ENCODE measurements at places on chromosomes 4 and X.

DNA sequence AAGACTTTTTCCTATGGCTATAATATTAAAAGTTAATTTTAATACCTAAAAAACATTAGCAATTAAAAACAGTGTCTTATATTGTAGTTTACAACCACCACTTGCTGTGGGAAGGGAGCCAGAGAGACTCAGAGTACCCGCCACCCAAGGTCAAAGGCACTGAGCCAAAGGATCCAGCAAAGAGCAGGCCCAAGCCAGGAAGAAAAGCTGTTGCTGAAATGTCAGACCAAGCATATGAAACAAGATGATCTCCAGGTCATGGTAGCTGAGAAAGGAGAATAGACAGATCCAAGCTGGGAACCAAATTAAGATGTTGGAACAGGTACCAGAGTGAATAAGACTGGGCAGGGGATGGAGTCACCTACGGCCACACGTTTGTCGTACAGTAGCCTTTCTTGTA is 18.8 kb upstream of the ATOH1 start:
- DNase-seq = no peak

GRCh38 chrX:39613997-39614679 is 483.6 kb downstream of the BCOR start:
- DNase-seq = no peak

- DNase-seq = no peak
Observed at GRCh38 chrX:114047558-114047957, 536.3 kb upstream of the HTR2C start.

- DNase-seq = no peak
Observed at GRCh38 chr4:172680691-172681090, 487.9 kb upstream of the GALNT7 start.

GRCh38 chr4:74045247-74045646 is 6.8 kb upstream of the CXCL3 start:
- no peak for DNase-seq

- DNase-seq = no peak
Observed at GRCh38 chrX:97400492-97400891, 516.8 kb downstream of the RPA4 start.

DNA sequence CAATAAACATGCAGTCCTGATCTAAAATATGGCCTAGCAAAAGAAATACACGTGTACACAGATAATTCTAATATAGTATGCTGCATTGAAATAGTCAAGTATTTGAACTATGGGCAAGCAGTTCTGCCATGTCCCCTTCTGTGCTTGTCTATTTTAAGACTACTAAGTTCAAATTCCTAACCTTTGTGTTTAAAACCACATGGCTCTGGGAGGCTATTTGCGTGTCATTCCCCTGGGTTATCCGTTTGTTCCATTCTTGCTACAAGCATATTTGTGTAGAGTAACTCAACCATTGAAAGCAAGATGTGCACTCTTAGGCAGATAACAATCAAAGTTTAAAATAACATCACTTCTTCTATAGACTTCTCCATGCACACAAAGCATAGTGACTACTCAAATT is 25.4 kb upstream of the TBC1D1 start:
- DNase-seq = no peak

DNA sequence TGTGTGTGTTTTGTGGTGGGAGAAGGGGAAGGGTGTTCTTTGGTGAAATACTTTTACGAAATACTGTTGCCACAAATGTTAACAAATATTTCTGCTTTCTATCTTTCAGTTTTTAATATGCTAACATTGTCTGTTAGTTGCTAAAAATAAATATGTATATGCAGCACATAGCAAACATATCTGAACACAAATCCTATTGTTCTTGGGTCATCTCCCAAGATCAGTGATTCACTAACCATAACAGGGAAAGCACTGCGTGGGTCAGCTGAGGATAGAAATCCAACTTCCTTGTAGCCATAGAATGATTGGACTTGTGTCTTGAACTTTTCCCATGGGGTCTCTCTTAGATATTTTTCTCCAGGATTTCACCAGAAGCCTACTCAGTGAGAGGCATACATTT is 250.3 kb upstream of the FAM47A start:
- DNase-seq = no peak

GRCh38 chrX:122046226-122046625 is 998.8 kb downstream of the GLUD2 start:
- no peak for DNase-seq

- DNase-seq = no peak
Observed at GRCh38 chr4:89599026-89599425, 237.9 kb downstream of the SNCA start.

DNA sequence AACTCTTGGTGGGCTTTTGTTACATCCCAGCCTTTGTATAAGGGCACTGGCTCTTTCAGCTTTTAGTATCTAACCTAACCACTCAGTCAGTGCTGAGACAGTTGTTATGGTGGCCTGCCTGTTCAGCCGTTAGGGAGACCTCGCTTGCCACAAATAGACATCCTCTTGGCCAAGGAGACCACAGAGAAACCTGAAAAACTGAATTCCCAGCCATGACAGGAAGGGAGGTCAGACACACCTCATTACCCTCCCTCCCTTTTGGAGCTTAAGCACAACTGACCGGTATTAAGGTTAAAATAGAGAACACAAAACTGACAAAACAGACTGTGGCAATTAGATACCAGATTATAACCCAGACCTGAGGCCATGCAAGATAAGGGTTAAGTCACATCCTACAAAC is 1639.3 kb downstream of the RPA4 start:
- DNase-seq = no peak

GRCh38 chrX:116230130-116230898 is 59.8 kb downstream of the AGTR2 start:
- no peak for DNase-seq

- no peak for DNase-seq
Observed at GRCh38 chr4:157888281-157888680, 284.5 kb downstream of the GASK1B start.

- DNase-seq = no peak
Observed at GRCh38 chr4:37726666-37727065, 40.5 kb upstream of the RELL1 start.

DNA sequence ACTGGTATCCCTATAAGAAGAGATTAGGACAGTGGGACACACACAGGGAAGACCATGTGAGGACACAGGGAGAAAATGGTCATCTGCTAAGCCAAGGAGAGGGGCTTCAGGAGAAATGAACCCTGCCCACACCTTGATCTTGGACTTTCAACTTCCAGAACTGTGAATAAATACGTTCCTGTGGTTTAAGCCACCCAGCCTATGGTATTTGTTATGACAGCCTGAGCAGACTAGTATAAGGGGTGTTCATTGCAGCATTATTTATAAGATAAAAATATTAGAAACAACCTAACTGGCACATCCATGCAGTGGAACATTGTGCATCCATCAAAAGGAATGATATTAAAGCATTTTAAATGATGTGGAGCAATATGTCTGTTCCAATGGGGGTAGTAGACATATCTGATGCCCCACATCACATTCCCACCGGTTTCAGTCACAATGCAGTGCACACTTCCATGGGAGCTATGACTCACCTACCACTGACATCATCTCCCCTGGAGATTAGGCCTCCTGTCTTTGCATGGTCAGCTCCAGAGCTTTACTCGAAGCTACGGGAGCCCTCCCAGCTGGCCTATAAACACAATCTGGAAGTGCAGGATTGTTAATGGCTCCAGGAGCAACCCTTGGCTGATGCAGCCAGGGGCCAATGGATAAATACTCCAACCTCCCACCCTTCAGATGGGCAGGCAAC is 38.9 kb upstream of the MAMLD1 start:
- no peak for DNase-seq

DNA sequence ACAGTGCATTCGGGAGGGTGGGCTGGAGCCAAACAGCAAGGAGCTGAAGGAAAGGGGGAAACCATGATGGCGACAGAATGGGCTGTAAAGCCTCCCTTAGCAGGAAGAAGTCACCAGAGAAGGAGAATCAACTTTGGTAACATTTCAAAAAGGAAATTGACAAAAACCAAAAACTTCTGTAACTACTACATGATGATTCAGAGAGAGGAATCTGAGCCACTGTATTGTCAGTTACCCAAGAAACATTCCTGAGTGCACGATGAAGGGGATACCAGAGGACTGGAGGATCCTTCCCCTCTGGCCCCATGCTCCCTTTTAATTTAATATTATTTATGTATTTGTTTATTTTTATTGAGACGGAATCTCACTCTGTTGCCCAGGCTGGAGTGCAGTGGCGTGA is 26.3 kb downstream of the PDHA1 start:
- DNase-seq = no peak

GRCh38 chr4:1834047-1834775 is 21.7 kb downstream of the LETM1 start:
- no peak for DNase-seq

GRCh38 chrX:6225288-6225910 is 3.3 kb downstream of the NLGN4X start:
- no peak for DNase-seq

- DNase-seq = no peak
Observed at GRCh38 chr4:76569225-76569624, 134.2 kb downstream of the SHROOM3 start.

DNA sequence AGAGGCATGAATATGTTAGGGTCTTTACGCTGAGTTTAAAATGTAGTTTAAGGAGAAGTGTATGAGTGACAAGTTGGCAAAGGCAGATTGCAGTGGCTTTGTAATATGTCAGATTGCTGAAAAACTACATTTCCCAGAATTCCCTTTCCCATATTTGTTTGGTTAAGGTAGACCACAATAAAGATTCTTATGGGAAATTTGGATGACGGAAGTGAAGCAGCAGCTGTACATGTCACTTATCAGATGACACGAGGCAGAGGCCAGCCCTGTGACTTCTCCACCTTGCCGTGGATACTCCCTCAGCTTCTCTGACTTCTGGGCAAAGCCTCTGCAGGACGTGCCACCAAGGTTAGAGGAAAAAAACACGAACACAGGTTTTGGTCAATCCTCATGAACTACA is 229.7 kb upstream of the DKK2 start:
- no peak for DNase-seq

DNA sequence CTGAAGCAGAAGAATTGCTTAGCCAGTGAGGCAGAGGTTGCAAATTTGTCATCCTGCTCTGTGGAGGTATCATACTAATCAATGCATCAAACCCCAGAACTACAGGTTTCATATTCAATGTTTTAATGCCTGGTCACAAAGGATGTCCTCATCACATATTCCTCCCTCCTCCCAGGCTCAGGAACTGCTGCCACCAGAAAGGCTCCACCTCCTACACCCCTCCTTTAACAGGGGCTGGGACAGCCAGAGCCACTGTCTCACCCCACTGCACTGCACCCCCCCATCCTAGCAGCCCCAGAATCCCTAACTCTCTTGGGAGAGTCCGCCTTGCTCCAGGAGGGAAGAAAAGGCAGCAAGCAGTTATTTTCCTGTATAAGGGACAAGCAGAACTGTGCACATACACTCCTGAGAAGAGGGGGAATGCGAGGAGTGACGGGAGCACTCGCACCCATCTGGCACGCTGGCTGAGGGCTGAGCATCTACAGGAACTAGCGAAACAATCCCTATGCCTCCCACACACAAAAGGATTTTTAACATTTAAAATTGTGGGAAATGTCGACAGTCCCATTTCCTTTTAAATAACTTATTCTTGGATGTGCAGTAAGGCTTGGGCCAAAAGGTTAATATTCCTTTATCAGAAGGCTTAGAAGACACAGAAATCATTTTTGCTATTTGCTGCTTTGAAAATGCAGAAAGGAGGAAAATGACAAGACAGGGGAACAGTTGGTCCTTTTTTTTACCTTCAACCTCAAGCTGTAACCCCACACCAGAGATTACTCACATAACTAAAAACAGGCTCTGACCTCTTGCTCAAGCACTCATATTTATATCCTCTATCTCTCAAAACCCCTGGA is 27.8 kb downstream of the CD99L2 start:
- DNase-seq = no peak

DNA sequence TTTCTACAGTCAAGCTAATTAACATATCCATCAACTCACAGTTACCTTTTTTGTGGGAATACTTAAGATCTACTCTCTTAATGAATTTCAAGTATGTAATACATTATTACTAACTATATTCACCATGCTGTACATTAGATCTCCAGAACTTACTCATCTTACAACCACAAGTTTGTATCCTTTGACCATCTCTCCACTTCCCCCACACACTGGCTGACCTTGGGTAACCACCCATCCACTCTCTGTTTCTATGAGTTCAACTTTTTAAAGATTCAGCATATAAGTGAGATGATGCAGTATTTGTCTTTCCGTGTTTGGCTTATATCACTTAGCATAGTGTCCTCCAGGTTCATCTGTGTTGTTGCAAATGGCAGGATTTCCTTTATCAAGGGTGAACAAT is 30.5 kb upstream of the MAGED1 start:
- DNase-seq = no peak

DNA sequence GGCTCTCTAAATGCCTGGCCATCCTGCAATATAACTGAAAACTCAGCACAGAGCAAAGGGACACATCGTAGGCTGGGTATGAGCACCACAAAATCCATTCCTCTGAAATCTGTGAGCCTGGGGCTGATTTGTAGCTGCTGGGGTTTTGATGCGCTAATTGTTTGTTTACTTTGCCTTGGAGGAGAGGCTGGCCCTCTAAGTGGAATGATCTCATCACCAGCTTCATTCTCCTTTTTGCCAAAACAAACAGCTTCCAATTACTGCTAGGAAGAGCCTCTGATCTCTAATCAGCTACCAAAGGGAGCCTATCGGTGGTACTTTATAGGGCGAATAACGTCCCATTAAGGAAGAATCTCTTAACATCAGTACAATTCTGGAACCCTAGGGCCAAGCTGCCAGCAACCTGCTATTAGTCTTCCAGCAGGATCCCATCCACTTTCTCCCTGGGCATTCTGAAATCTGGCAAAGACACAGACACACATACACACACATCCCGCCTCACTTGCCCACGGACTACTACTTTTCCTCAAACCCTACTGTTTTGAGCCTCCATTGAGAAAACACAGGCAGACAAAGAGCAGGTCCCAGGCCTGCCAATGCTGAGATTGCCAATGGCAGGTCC is 5.8 kb downstream of the ANOS1 start:
- no peak for DNase-seq

- no peak for DNase-seq
Observed at GRCh38 chr4:84905646-84906045, 60.8 kb downstream of the WDFY3 start.

DNA sequence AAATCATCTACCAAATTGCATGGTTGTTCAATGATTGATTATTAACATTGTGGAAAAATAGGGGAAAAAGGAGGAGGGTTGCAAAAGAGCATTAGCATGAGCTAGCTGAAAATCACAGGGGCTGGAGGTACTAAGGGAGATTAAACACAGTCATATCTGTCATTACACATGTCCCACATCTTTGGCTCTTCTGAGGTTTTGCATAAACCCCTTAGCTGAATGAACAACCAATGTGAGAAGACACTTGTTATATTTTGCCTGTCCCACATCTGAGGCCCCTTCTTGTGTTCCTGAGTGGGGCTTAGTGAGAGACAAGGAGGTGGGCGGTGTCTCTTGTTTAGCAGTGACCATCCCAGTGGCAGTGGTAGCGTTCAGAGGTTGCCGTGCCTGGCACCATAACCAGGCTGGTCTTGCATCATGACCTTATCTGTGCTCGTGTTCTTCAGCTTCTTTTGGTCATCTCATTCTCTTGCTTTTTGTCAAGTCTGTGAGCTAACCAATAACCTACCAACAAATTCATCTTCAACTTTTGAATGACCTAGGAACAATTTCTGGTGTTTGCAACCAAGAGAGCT is 95.6 kb downstream of the MID1IP1 start:
- no peak for DNase-seq

- DNase-seq = no peak
Observed at GRCh38 chr4:78630615-78631014, 79.0 kb downstream of the ANXA3 start.

Data from T-helper 9 cell (primary cell).